ENCODE measurements at places on chromosomes 16 and 17. TPM values are rescaled to one million over a fixed set of nuclear protein-coding genes. Genes with fewer than 3 reads are reported as not detected.

GRCh38 chr17:48011405-48012150, 26.0 kb downstream of the COPZ2 start:
- peak; percentile 50 for DNase-seq

- DNase-seq = no peak
Measured at GRCh38 chr17:61480414-61480807, 28.2 kb downstream of the TBX4 start.

DNA sequence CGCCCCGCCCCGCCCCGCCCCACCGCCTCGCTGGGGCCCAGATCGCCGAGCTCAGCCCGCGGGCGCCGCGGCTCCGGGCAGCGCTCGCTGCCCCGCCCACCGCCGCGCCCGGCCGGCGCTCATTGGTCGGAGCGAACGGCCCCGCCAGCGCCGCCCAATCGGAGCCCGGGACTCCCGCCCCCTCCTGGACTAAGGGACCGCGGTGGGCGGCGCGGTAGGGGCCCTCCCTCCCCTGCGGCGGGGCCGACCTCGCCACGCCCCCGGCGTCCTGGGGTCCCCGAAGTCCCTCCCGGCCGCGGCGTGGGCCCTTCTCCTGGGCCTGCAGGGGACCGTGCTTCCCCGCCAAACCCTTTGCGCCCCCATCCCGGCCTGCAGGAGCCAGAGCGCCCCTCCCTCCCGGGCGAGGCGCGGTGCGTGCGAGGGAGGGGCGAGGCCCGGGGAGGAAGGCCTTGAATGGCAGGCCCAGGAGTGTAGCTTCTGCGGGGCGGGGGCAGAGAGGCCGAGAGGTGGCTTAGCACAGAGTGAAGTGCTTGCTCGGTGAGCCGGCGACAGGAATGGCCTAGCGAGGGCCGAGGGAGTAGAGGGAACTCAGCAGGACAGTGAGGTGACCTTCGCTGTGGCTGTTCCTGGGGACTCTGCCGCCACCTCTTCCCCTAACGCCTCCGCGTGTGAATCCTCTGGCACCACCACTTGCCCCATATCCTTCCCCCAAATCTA, at the start of gene CAMKK1:
Gene CAMKK1, minus strand, starts transcription at position 51 of the 717 bp plus-strand sequence. CDS start 7,366 bp downstream, outside the sequence.
- DNase-seq = peak; percentile 78

- DNase-seq = no peak
Measured at GRCh38 chr16:8898660-8899318, 16.6 kb downstream of the LITAFD start.

- DNase-seq = no peak
Measured at GRCh38 chr16:66388350-66389139, 22.1 kb downstream of the CDH5 start.

DNA sequence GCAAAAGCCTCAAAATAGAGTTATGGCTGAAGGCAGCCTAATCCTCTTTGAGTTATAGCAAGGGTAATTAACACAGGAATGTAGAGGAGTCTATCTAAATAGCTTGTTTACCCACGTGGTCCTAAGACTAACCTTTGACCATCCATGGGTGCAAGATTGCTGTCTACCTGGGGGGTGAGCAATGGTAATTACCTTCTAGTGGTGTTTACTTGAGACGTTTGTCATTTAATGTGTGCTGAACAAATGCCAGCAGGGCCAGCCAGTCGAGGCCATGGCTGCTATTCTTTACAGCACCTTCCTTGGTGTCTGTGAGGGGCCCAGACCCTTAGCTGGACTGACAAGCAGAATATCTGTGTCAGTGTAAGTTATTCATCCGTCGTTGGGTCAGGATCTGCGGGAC, 13.9 kb upstream of the PRPSAP1 start:
- no peak for DNase-seq

LGALS9B gene
- total RNA-seq = not detected

Measured in HT-29 (cell line).